D341Med (cell line): ENCODE measurements at places on chromosomes 3 and 15.

GRCh38 chr15:68387381-68388143 is 44.4 kb downstream of the ITGA11 start:
- DNase-seq: no peak

- no peak for DNase-seq
These were observed 1.4 kb downstream of the P2RY12 start for GRCh38 chr3:151383111-151383510.

- no peak for DNase-seq
These were observed 4.0 kb downstream of the DIPK2A start for GRCh38 chr3:143975554-143976152.

GRCh38 chr3:135314237-135314636 is 519.2 kb downstream of the EPHB1 start:
- no peak for DNase-seq
